ENCODE measurements at places on chromosomes 12 and 14. TPM values are rescaled to one million over a fixed set of nuclear protein-coding genes. Genes with fewer than 3 reads are reported as not detected.
A peak's percentile ranks its signal among the peaks of the same experiment; 100 is the strongest.

The SIX4 gene
- polyA plus RNA-seq, result 1.1 TPM

The KLHDC1 gene
- 1.2 TPM for polyA plus RNA-seq

The SOAT2 gene
- 29.4 TPM for polyA plus RNA-seq

The KRT2 gene
- polyA plus RNA-seq, result not detected

The NXPH4 gene
- polyA plus RNA-seq, result 2.7 TPM

The PAWR gene
- polyA plus RNA-seq, result 70.9 TPM

The TAPBPL gene
- 9.7 TPM for polyA plus RNA-seq

The PPP4R4 gene
- polyA plus RNA-seq, result 1.0 TPM

The DDX51 gene
- polyA plus RNA-seq, result 24.3 TPM

The B3GNT4 gene
- 2.2 TPM for polyA plus RNA-seq

The TEX22 gene
- 1.2 TPM for polyA plus RNA-seq

DNA sequence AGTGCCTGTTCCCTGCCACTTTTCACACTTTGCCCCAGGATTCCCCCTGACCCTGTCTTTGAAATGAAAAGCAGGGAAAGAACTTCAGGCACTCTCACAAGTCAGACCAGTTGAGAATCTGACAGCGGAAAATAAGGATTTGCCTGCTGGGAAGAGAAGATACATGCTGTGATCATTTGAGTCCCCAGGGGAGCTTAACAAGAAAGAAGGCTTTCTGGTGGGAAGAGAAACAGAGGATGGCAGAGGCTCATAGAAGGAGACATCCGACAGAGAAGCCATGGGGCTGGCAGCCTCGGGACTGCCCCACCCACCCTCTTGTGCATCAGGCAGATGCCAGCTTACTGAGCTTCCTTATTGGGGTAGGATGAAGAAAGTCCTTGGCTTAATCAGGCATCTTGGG lies 11.9 kb downstream of the TTC9 start:
- no peak for DNase-seq

- peak; percentile 86 for DNase-seq
Observed at GRCh38 chr12:100668945-100669536, 95.6 kb downstream of the GAS2L3 start.

- no peak for DNase-seq
Observed at GRCh38 chr14:26522967-26523366, 74.9 kb downstream of the NOVA1 start.

- DNase-seq, result no peak
Observed at GRCh38 chr12:90299666-90300065, 591.0 kb upstream of the ATP2B1 start.

DNA sequence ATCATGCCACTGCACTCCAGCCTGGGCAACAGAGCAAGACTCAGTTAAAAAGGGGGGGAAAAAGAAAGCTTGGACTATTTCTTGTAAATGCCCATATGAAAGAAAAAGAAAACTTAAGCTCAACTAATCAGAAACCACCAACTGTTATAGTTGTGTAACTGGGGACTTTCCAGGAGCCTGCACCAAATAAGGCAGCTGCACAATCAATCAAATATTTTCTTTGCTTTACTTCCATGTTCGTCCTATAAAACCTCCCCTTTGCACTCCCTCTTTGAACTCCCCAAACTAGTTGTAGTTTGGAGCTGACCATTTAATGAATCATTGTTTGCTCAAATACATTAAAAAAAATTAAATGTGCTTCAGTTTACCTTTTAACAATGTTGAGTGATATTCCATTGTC lies 54.9 kb downstream of the OTOGL start:
- DNase-seq, result no peak

DNA sequence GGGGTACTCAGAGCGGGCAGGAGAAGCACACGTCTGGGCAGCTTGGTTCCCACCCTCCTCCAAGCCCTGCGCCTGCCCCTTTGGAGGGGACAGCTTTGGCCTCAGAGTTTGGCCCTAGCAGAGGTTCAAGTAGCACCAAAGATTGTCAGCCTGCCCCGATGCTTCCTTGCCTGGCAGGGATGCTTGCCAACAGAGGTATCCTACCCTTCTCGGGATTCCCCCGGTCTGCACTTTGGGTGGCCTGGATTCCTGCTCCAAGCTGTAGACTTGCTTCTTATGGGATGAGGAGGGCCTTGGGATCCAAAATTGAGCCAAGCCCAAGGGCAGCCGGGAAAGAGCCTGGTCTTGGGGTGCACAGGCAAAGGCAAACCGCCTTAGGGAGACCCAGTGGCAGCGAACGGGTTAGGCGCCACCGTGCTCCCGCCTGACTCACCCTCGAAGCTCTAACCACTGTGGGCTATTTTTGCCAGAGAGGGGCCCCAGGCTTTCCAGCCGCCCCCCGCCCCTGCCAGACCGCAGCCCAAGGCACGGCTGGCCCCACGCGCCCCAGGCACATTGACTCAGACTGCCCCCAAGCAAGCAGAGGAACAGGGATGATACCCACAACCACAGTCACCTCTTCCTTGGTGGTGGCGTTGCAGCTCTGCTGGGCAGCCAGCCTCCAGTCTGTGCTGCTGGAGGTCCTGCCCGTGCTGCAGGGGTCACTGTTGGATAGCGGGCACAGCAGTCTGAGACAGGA lies 847 bp upstream of the WNT10B start:
- no peak for DNase-seq

- peak; percentile 49 for DNase-seq
Observed at GRCh38 chr12:8996682-8997405, 7.5 kb downstream of the KLRG1 start.

GRCh38 chr14:60651086-60651795 lies 2.0 kb upstream of the SIX1 start:
- no peak for DNase-seq

DNA sequence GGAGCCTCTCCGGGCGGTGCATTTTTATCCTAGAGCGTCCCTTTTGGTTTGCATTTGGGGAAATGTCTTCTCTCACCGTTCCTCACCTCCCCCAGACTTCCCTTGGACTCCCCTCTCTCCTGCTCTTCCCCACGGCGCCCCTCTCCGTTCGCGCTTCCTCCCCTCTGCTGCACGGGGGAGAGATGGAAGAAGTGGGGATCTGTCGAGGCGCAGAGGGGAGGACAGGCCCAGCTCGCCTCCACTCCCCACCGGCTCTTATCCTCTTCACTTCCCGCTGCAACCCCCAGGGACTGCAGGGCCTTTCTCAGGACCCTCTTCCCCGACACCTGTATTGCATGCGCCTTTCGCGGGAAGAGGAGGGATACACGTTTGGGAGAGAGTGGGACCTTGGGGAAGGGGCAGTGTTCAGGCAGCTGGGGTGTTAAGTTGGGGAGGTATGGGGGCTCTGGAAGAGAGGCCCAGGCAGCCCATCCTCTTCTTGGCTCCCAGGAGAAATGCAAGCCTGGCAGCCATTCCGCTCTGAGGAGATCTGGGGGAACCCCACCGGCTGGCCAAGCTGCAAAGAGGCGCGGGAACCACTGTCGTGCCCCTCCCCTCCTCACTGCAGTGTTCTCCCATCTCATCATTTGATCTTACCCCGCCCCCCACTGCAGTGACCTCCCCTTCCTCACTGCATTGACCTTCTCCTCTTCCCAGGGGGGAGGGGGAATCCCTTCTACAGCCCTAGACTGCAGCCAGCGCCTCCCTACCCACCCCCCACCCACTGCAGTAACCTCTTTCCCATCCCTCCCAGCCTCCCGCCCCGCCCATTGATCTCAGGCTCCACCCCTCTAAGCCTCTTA lies 788 bp downstream of the ENO2 start:
- no peak for DNase-seq

DNA sequence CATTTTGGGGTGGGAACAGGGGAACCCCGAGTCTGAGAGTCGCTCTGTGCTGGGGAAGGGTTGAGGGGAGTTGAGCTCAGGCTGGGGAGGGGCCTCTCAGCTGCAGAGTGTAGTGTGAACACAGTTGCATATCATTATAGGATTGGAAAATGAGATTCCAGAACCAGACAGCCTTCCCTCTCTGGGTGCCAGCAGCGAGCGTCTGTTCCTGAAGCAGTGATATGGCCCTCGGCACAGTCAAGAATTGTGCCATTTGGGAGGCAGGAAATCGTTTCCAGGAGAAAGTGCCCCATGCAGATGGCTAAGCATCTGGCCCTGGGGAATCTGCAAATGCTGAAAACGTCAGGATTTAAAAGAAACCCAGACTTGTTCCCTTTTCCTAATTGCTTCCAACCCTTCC lies 70.4 kb upstream of the SFSWAP start:
- no peak for DNase-seq

- DNase-seq, result peak; percentile 86
Observed at GRCh38 chr12:6323340-6323994, 13.0 kb downstream of the PLEKHG6 start.

- DNase-seq, result no peak
Observed at GRCh38 chr12:76777765-76778216, 13.9 kb downstream of the ZDHHC17 start.

DNA sequence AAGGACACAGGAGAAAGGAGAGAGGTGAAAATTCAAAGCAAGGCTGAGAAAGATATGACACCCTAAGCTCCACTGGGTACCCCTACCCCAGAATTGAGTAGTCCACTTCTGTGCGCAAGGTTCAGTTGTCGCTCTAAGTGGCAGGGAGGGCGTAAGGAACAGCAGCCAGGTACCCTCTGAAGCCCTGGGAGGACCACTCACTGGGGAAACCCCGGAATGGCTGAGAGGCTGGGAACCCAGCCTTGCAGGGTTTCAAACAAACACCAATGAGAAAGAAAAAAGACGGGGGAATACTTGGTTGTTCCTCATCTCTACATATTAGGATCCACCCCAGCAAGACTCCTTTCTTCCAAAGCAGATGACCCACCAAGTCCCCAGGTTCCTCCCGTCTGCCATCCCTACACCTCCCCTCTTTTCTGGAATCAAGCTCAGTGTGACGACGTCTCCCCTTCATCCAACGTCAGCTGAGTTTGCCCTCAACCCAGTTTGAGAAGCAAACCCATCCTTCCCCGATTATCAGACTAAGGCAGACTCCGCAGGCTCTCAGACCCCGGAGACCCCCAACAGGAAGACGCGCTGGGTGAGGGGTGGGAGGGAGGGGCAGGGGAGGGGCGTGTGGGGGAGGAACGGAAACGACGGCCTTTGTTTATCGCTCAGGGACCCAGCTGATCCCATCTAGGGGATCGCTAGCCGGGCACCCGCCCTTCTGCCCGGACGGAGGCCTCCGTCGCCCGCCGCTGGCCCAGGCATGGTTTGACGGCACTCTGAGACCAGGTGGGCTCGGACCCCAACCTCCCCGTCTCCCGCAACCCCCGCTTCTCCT lies 795 bp downstream of the LMBR1L start:
- DNase-seq, result peak; percentile 55

All from hepatocyte (in vitro differentiated cells).